Activated T-helper 17 cell treated with anti-CD3 and anti-CD28 coated beads, Interleukin-2, amount 50 U/mL, for 72 hours (primary cell): ENCODE measurements at places on chromosomes 5 and 9. TPM values are rescaled to one million over a fixed set of nuclear protein-coding genes. Genes with fewer than 3 reads are reported as not detected.

DNA sequence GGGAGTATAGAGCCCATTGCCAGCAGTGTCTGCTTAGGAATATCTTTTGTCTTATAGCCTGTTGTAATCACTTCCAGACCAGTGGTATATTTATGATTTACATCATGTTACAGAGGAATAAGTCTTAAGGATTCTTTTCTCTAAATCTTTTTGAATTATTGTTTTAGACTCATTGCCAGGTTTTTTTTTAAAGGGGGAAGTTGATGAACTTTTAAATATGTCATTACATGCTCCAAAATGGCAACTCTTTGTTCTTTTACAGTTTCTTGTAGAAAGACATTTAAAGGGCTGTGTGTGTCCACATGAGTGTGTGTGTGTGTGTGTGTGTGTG is 59.4 kb upstream of the NFIB start:
- no peak for ATAC-seq

DNA sequence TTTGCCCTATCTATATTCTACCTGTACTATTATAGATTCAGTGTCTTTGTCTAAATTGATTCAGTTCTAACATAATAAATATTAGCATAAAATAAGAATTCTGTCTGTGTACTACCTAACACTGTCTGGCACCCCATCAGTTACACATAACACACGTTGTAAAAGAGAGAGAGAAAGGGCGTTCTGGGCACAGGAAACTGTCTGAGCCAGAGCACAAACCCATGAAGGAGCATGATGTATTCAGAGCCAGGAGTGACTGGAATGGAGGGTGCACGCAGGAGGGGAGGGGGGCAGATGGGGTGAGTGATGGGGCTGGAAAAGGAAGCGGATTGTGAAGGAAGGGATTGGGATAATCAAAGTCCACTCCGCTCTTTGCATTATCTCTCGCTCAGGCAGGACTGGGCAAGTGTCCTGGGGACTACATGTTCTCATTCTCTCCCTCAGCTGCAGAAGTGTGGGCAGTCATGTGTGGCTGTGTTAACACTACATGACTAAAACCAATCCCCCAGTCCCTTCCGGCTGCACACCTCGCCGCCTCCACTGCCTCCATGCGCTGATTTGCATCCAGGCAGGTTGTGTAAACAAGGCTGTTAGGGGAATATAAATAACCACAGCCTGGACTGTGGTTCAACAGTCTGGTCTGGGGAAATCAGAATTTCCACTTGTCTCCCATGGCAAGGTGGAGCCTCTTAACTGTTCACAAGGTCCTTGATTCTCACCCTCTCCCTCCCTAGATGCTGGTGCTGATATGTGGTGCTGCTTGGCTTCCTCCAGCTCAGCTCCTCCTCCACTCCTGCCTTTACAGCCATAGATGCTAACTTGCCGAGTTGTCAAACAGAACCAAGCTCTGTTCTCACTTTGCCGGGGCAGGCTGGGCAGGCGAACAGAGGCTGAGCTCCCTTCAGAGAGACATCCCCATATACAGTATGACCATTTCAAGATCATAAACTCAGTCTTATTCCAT is 367.5 kb upstream of the BRINP1 start:
- ATAC-seq, result no peak

DNA sequence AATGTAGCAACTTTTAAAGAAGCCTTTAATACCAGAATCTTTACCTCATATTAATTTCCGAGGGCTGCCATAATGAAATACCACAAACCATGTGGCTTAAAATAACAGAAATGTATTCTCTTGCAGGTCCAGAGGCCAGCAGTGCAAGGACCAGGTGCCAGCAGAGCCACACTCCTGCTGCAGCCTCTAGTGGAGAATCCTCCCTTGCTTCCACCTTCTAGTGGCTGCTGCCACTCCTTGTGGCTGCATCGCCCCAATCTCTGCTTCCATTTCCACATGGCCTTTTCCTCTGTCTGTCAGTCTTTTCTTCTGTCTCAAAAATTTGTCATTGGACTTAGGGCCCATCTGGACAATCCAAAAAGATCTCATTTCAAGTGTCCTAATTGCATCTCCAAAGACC is 401.5 kb downstream of the EFNA5 start:
- no peak for ATAC-seq

INSL4 gene
- not detected for total RNA-seq

DNA sequence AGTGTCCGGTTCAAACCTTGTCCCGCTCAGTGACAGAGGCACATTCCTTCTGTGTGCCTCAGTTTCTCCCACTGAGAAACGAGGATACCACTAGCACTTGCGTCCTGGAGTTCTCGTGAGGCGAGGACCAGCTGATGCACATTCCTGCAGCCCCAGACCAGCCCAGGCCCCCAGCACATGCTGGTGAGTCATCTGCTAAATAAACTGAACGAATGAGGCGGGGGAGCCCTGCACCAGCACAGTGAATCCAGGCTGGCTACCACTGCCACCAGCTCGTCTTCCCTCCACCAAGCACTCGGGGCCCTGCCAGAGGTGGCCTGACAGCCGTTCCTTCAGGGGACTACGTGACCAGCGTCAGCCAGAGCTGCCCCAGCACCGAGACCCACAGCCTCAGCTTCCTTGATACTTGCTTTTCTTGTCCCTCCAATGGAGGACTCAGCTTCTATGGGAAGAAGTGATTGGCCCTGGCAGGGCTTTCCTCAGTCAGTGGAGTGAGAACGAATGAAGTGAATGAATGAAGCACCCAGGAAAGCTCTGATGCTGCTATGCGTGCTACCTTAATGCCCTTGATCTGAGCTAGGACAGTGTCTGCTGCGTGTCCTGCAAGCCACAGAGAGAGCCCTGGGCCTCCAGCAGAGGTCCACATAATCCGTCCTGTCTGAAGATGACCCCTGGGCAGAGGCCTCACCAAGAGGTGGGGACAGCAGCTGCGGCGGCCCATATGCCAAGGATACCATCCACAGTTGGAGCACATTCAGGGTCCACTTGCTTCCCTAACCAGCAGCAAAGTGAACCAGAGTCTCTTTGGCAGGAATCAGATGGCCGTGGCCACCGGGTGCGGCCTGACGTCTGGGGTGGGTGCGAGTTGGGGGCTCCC is 13.5 kb upstream of the BARX1 start:
- no peak for ATAC-seq

SAXO1 gene
- total RNA-seq, result 0.37 TPM

DNA sequence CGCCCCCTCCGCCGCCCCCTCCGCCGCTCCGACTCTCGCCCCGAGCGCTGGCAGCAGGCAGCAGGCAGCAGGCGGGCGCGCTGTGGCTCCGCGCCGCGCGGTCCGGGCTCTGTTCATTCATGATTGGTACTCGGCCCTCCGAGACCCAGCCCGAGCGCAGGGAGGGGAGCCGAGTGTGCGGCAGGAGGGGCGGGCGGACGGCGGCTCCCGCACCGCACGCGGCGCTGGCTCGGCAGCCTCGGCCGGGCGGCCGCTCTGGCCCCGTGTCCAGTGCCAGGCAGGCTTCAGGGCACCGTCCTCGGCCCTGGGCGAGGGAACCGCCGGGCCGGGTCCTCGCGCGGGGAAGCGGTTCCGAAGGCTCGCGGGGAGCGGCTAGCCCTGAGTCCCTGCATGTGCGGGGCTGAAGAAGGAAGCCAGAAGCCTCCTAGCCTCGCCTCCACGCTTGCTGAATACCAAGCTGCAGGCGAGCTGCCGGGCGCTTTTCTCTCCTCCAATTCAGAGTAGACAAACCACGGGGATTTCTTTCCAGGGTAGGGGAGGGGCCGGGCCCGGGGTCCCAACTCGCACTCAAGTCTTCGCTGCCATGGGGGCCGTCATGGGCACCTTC is at the start of gene KCNIP1:
KCNIP1 (plus strand) TSS at position 31 of the 607 bp plus-strand sequence.
- ATAC-seq, result no peak

PGM5 gene
- total RNA-seq, result not detected

DNA sequence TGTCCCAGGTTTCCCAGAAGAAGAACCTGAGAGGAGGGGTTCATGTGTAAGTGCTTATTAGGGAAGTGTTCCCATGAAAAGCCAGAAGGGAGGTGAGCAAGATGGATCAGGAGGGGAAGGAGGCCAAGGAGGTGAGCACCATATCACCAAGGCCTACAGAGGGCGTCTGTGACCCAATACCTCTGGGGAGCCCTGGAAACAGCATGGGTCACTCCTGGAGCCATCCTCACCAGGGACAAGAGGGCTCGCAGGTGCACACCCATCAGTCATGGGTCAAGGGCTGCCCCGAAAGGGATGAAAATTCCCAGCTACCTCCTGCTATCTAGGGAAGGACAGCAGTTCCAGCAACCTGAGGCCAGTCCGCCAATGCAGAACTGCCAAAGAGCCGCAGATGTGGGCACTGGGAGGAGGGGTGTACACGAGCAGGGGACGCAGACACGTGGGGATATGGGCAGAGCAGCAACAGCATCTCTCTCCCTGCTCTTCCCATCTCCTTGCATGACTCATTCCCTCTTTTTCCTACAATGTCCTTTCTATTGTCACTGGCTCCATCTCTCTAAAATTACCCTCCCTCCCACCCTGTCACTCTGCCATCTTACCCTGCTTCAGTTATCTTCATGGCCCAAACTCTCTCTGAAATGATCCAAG is 167.6 kb upstream of the FSTL4 start:
- ATAC-seq, result no peak

DOCK8 gene
- 133 TPM for total RNA-seq

SVEP1 gene
- 0.13 TPM for total RNA-seq

DNA sequence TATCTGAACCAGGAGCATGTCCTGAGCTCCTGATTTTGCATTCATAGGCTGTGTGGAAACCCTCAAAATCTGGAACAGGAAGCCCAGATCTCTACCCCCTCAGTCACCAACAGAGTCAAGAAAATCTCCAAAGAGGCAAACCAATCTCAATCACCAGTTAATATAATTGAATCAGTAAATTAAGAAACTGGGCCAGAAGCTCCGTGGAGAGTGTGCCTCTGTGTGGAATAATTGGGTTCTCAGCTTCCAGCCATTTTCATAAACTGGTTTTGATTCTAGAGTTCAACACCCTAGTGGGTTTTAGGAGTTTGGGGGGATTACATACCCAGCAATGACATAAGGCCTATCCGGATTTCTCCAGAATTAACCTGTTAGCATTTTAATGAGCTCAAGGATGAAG is 362.9 kb downstream of the IRX2 start:
- ATAC-seq, result no peak
